ENCODE measurements at places on chromosomes 5 and 9.

DNA sequence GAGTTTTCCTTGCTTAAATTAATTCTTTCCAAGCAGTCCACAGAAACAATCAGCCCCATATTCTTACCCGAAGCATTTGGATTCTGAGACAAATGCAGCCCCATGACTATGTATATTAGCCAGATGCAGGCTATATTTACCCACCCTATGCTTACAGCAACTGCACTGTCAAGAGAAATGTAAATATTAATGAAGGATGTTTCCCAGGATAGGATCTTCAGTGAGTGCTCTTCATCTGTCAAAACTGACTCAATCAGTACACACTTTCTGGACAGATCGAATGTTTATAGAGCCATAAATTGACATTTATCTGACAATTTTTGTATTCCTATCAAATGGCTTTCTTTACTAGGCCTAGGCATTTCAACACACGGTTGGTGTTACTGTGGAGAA, 725.3 kb upstream of the SEMA6A start:
- no peak for DNase-seq

DNA sequence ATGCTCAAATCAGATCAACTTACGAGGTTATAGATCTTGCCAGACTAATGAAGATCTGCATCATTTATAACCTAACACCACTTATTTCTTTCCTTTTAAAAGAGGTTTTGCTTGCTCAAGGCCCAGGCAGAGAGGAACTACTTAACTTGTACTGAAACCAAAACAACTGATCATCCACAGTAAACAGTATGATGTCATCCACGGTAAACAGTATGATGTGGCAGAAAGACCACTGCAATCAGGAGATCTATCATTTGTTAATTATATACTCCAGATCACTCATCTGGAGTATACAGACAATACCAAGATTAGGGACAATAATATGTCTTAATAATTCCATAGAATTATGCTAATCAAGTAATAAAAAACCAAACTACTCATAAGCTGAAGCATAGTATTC, 116.8 kb downstream of the ADAMTS6 start:
- no peak for DNase-seq

- peak; percentile 1 for DNase-seq
Observed at GRCh38 chr5:133611357-133612248, 738 bp downstream of the FSTL4 start.

GRCh38 chr9:137892424-137893191, 15.0 kb downstream of the CACNA1B start:
- DNase-seq: no peak

DNA sequence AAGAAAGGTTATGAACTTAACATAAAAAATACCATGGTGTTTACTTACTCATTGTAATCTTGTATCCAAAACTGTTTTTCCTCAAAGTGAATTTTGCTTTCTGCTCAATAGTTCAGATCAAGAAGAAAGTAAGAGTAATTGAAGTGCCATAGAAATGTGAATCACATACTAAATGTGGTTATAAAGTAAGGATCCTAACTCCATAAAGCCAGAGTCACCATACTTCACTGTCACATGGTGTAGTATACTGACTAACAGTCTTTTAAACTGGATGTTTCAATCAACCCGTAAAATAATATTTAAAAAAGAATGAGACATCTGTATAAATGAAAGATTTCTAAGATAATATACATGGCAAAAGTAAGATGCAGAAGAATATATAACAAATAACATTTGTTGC, 72.1 kb downstream of the NIPBL start:
- no peak for DNase-seq

- DNase-seq: no peak
Observed at GRCh38 chr9:131307974-131308373, 18.5 kb downstream of the PLPP7 start.

- peak; percentile 3 for DNase-seq
Observed at GRCh38 chr5:115209279-115209678, 39.6 kb upstream of the TRIM36 start.

GRCh38 chr9:90140131-90140818, 502.3 kb downstream of the DIRAS2 start:
- no peak for DNase-seq
